Transverse colon (tissue), 4 donors: ENCODE measurements at places on chromosomes 7 and 10. TPM values are rescaled to one million over a fixed set of nuclear protein-coding genes. Genes with fewer than 3 reads are reported as not detected.

Gene GOLGA7B
- total RNA-seq, result 0.14 TPM

DNA sequence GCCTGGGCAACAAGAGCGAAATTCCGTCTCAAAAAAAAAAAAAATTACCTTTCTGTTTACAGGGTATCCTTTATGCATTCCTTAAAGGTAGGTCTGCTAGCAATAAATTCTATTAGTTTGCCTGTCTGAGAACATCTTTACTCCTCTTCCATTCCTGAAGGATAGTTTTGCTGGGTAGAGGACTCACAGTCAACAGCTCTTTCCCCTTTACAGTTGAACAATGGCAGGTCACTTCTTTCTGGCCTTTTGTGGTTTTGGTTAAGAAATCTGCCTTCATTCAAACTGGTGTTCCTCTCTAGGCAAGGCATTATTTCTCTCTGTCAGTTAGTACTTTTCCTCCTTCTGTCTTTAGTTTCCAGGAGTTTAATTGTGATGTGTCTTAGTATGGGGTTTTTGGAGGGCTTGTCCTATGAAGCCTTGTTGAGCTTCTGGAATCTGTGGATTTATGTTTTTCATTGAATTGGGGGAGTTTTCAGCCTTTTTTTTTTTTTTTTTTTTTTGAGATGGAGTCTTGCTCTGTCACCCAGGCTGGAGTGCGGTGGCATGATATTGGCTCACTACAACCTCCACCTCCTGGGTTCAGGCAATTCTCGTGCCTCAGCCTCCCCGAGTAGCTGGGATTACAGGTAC lies 4.8 kb upstream of the DNAAF5 start:
- no peak for DNase-seq

DNA sequence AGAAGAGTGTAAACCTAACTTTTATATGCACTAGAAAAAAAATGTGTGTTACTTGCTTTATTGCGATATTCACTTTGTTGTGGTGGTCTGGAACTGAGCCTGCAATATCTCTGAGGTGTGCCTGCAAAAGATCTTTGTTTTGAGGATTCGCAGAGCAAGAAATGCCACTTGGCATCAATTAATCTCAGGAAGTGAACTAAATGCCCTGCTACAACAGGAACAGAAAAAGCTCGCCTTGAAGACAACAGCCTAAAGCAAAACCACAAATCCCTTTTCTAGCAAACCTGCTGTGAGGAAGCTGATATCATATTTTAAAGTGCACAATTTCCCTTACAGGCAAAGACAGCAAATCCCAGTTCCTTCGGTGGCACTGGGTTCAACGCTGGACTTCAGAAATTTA lies 675.8 kb downstream of the KCNMA1 start:
- no peak for DNase-seq

GRCh38 chr10:88472540-88472939 lies 110.6 kb downstream of the RNLS start:
- no peak for DNase-seq

- no peak for DNase-seq
Measured at GRCh38 chr10:50426485-50426884, 175.2 kb upstream of the ASAH2 start.

DNA sequence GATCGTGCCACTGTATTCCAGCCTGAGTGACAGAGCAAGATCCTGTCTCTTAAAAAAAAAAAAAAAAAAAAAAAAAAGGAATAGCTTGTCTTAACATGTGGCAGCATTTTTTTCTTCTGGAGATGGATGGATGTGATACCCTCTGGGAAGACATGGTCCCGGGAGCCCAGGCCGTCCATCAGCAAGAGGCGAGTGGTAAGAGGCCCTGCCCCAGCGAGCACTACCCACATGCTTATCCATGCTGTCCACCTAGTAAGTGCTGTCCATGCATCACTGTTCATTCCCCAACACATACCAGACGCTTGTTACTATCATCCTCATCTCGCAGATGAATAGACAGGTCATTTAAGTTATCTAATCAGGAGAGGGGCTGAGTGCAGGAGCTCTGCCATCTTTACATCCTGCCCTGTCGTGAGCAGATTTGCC lies 12.9 kb downstream of the ATP6V1F start:
- no peak for DNase-seq

DNA sequence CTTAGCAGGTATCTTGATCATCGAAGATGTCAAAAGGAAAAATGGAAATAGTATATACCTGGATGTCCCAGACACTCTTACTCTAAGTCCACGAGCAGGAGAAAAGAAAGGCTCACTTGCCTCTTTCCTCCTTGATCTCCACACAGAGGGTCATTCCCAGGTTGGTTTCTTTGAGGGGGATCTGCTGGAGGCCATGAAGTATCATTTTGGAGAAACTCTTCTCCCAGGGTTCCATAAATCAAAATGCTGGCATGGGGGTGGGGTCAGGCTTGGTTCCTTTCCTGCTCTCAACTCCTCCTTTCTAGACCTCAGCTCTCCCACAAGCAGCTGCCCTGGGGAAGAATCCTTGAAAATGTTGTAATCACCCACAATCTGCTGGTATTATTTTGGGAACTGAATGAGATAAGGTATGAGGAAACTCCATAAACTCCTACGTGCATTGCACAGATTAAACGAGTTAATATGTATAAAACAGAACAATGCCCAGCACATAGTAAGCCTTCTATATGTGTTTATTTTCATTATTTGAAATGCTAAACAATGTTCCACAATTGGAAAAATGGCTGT lies 54.4 kb downstream of the PRKCQ start:
- no peak for DNase-seq

GRCh38 chr10:35716776-35717175 lies 74.7 kb upstream of the FZD8 start:
- no peak for DNase-seq
